ENCODE measurements at places on chromosomes 6 and 20. TPM values are rescaled to one million over a fixed set of nuclear protein-coding genes. Genes with fewer than 3 reads are reported as not detected.

GRCh38 chr20:9253006-9253539 lies 184.2 kb downstream of the PLCB4 start:
- DNase-seq = no peak

DNA sequence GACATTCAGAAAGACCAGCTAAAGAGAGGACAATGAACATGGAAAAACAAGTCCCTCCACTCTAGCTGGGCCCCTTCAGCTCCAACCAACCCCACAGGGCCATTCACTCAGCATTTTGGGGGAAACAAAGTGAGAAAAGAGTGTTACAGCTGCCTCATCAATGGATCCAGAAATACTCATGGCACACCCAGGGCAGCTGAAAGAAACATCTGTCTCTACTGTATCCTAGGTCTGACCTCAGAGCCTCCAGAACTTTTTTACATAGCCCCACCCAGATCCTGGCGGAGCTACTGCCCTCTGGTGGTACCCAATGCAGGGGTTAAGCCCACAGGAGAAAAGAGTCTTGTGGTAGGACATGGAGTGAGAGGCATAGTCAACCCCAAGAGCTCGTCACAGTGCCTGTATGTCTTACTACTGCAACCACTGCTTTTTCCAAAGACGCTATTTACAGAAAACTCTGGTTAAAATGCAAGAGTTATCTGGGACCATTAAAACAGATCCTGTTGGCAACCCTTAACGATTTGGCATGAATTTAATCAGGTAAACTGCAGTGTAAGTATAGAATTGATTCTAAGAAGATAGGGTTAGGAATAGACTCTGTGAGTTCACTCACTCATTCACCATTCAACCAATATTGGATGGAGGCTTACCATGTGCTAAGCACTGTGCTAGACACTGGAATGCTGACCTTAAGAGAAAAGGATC lies 37.4 kb upstream of the FAM83C start:
- DNase-seq = peak; percentile 61

GRCh38 chr6:39934131-39934757 lies at the start of gene MOCS1:
TSS of gene MOCS1 (minus strand) at chr6:39934462. CDS start at chr6:39934417, 45 bp downstream.
- DNase-seq = no peak

DNA sequence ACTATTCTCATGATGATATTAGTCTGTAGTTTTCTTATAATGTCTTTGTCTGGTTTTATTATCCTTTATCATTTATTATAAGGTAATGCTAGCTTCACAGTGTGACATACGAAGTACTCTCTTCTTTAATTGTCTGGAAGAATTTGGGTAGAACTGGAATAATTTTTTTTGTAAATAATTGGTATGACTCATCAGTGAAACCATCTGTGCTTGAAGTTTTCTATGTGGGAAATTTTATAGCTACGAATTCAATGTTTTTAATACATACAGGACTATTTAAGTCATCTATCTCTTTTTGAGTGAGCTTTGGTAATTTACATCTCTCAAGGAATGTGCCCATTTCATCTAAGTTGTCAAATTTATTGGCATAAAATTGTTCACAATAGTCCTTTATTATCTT lies 86.3 kb downstream of the SOD2 start:
- no peak for DNase-seq

GRCh38 chr6:2111162-2111677 lies 134.2 kb downstream of the GMDS start:
- peak; percentile 43 for DNase-seq

DNA sequence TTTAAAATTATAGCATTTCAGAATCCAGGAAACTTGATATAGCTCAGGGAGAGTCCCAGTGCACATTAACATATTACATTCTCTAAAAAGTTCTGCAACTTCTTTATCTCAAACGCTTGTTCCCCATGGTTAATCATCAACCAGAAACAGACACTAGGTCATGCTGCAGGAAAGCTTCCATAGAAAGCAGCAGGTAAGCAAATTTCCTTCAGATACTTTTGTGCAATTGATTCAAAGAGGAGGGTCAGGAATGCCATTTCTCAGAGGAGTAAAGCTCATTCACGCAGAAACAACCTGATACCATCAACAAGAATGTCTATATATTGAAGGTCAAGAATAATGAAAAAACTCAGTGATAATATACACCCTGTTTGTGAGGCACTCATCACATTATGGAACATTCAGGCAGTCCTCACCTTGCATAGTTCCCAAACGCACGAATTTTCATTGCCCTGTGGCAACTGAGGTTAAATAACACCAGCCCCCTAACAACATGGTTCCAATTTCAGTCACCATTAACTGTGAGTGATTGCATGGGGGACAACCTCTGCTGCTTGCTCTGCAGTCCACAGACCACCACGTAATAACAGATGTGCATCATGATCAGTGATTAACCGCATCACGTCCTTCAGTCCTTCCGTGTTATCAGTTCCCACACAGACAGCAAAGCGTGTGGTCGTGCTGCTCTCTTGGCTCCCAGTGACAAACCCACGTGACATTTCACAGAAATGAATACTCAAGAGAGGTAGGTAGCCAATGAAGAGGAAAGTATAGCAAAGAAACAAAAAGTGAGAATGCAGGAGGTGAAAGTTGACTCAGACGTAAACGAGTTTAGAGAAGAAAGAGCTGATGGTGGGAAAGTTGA lies 95.7 kb downstream of the LY86 start:
- no peak for DNase-seq

GRCh38 chr6:33702345-33702977 lies 9.0 kb downstream of the UQCC2 start:
- no peak for DNase-seq

GRCh38 chr6:48994811-48995210 lies 468.2 kb downstream of the MMUT start:
- no peak for DNase-seq

- DNase-seq = no peak
Measured at GRCh38 chr20:51509208-51509607, 33.3 kb downstream of the NFATC2 start.

- DNase-seq = no peak
Measured at GRCh38 chr6:21317642-21318041, 275.9 kb upstream of the SOX4 start.

DNA sequence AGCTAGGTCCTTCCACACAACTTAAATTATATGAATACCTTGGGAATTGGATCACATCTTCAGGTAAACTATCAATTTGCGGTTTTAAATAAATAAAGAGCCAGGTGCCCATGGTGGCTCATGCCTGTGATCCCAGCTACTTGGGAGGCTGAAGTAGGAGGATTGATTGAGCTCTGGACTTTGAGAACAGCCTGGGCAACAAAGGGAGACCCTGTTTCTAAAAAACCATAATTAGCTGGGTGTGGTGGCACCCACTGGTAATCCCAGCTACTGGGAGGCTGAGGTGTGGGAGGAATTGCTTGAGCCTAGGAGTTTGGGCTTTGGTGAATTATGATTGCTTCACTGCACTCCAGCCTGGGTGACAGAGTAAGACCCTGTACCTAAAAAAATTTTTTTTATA lies 3.4 kb downstream of the GMNN start:
- no peak for DNase-seq

DNA sequence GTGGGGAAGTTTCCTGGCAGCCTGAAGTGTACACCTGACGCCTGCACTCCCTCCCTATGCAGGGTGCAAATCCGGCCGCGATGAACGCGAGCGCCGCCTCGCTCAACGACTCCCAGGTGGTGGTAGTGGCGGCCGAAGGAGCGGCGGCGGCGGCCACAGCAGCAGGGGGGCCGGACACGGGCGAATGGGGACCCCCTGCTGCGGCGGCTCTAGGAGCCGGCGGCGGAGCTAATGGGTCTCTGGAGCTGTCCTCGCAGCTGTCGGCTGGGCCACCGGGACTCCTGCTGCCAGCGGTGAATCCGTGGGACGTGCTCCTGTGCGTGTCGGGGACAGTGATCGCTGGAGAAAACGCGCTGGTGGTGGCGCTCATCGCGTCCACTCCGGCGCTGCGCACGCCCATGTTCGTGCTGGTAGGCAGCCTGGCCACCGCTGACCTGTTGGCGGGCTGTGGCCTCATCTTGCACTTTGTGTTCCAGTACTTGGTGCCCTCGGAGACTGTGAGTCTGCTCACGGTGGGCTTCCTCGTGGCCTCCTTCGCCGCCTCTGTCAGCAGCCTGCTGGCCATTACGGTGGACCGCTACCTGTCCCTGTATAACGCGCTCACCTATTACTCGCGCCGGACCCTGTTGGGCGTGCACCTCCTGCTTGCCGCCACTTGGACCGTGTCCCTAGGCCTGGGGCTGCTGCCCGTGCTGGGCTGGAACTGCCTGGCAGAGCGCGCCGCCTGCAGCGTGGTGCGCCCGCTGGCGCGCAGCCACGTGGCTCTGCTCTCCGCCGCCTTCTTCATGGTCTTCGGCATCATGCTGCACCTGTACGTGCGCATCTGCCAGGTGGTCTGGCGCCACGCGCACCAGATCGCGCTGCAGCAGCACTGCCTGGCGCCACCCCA lies 1.2 kb downstream of the GPR6 start:
- DNase-seq = no peak

TGM3 gene
- total RNA-seq = not detected

TFAP2D gene
- total RNA-seq = not detected

PLN gene
- total RNA-seq = not detected

GJA10 gene
- not detected for total RNA-seq

VGLL2 gene
- total RNA-seq = not detected

OR2B6 gene
- not detected for total RNA-seq

PTK6 gene
- 15.7 TPM for total RNA-seq
